ENCODE measurements at places on chromosomes 13 and 19.

DNA sequence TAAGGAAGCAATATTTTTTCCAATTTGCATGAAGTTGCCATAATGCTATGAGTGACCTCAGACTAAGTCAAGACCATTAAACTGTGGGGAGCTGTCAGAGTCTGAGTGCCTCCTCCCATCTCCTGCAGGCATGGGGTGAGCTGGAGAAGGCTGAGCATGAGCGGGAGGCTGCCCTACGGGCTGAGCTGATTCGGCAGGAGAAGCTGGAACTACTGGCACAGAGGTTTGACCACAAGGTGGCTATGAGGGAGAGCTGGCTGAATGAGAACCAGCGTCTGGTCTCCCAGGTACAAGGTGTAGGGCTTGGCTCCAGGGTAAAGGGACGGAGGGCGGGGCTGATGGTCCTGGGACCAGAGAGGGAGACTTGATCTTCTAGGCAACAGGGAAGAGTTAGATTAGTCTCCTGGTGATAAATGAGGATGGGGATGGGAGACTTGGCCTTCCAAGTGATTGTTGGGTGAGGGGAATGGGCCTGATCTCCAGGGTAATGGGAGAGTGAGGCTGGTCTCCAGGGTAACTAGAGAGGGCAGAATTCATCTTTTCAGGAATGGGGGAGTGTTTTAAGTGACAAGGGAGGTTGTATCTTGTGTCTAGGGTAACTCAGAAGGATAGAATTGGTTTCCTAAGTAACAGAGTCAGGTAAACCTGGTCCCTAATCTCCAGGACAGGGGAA lies 36.0 kb downstream of the SPTBN4 start:
- DNase-seq = peak; percentile 58

DNA sequence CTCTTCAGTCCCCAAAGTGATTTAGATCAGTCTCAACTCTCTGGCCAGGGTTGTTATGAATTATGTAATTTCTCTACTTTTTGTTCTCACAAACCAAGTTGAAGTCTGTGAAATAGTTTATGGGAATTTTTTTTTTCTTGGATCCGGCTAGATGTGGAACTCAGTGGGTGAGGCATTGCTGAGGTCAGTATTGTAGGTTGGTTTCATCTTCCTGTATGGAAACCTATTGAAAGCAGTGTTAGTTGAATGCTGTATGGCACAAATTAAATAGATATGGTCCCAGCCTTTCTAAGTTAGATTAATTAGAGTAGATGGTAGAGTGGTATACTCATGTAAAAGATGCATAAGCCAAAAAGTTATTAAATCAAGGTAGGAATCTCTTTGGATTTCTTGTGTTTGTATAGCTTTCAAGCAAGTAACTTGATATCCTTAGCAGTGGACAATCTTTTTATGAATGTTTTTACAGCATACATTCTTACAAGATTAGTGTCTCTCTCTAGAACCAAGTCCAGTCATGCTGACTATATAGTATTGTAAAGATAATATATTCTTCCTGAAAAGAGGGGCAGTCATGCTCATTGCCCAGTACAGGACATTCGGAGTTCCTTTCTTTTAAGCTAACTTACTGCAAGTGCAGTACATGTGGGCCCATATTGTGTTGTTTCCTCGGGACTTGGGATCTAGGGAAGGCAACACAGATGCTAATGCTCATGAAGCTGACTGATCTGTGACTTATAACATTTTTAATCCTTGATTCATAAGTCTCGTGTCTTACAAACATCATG lies 2541.1 kb downstream of the PCDH9 start:
- DNase-seq = no peak

GRCh38 chr19:447816-448560 lies 12.8 kb downstream of the SHC2 start:
- no peak for DNase-seq

DNA sequence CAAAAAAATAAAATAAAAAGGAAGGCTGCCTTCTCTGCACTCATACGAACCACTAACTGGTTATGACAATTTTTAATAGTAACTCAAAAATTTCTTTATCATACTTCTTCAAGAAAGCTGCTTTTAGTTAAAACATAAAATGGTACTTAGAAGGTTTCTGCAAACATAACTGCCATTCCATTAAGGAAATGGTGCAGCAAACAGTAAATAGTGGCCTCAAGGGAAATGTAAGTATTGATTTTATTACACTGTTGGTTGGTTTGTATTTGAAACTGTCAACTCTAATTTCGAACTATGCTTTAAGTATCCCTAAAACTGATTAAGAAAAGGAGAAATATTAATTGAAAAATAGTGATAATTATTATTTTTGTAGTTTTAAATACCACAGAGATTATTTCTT lies 278.0 kb downstream of the DACH1 start:
- DNase-seq = no peak

DNA sequence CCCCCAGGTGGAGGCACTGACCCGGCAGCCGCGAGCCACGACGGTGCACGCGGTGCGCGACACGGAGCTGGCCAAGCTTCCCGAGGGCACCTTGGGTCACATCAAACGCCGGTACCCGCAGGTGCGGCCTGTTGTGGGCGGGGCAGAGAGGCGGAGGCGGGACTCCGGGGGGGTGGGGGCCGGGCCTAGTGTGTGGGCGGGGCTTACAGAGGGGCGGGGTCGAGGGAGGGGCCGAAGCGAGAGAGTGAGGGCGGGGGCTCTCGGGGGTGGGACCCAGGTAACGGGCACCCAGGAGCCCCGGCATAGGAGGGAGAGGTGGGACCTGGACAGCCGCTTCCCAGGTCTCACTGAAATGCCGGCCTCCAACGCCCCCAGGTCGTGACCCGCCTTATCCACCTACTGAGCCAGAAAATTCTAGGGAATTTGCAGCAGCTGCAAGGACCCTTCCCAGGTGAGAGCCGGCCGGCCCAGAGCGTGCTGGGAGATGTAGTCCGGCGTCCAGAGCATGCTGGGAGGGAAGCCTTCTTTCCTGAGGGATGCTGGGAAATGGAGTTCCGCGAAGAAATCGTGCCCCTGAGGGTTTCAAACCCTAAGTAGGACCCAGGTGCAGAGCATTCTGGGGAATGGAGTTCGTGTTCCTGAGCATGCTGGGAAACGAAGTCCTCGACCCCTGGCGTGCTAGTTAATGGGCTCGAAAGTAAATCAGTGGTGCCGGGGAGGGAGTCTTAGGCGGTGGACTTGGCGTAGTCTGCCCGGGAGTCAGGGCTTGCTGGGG lies 15.7 kb downstream of the PNPLA6 start:
- no peak for DNase-seq

DNA sequence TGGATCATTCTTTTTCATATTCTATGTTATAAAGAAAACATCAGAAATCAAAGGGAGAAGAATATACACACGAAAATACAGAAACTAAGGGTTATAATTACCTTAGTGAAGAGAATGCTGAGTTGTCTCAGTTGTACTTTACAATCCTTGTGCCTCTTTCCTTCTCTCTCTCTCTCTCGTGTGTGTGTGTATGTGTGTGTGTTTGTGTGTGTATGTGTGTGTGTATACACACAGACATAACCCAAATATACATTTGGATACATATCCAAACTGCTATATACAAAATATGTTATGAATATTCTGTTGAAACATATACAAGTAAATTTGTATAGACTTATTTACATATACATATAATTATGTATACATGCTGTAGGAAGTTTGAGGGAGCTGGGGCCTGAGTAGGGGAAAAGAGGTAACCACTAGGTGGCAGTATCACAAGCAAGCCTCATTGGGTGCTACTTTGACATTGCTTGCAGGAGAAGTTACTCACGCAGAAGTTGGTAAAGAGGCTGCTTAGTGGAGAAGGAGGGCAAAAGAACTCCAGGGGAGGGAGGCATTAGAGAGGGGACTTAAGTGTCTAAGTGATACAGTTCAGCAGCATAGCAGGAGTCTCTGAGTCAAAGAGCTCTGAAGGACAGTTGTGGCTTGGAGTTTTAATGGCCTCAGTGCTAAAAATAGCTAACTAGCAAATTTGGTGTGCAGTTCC lies 465.1 kb upstream of the PCDH20 start:
- peak; percentile 8 for DNase-seq

- no peak for DNase-seq
These were observed 2.8 kb upstream of the CDX2 start for GRCh38 chr13:27971776-27972477.

DNA sequence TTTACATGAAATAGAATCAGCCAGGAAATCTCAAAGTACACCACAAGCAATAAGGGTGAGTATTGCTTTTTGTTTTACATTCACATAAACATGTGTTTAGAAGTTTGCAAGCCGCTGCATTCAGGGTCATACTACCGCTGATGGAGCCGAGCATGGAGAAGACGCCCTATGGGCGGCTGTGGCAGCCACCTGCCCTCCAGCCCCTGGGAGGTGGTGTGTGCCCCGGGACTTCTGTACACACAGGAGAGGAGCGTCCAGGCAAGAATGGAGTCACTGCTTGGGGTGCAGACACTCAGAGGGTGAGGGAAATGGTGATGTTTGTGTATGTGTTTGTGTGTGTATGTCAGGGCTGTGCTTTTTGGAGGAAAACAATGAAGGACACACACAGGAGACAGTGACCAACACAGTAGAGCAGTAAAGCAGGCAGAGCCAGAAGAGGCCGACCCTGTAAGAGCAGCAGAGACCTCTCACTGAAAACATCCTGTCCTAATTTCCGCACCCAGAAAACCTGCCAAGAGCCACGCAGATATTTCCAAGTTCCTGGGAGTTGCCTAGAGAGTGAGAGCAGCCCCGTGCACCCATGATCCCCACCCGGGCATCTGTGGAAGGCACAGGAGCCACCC lies 108.1 kb upstream of the GJB6 start:
- DNase-seq = no peak

DNA sequence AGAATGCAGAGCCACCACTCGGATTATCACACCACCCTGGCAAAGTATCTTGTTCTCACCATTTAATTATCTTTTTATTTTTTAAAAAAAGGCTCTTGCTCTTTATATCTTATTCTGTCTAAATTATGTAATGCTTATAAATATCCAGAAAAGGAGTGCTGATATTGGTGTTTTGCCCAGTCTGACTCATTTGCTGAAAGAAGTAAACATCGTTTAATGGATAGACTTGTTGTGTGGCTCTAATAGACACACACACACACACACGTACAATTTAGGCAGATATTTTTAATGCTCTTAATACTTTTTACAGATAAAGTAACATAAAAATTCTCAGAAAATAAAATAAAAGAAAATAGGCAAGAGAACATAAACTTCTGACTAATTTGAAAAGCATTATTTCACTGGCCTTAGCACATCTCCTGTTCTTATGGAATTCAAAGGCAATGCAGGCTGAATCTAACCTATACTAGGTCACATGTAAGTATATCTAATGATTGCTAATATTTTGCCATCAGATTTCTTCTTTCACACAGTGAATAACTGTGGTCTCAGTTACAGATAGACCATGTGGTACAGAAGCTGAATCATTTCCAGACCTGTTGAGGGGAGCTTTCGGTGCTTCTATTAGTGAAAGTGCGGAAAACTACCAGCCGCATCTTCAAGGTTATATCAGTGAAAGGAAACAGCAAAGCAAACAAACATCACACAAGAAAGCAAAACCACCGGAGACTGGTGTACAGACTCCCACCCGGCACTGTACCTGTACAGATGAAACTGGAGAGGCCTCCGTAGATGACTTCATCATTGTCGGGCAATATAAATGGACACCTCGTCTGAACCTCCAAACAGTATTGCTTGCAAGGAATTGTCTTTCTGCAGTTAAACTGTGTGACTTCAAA lies 642.1 kb upstream of the ARGLU1 start:
- DNase-seq = no peak

Data from HuH-7.5 (cell line).